ENCODE measurements at places on chromosomes 6 and 20. TPM values are rescaled to one million over a fixed set of nuclear protein-coding genes. Genes with fewer than 3 reads are reported as not detected.
A peak's percentile ranks its signal among the peaks of the same experiment; 100 is the strongest.

- peak; percentile 11 for DNase-seq
- no peaks in the 10 kb centered on the region for H3K27me3 ChIP-seq
- no peaks in the 10 kb centered on the region for H3K36me3 ChIP-seq
- H3K4me1 ChIP-seq = 0 out of 2 replicates have a peak, but pooled peaks cover 6% of the 10 kb centered on the region
- H3K27ac ChIP-seq = no peak overlapping the region
Measured at GRCh38 chr6:132063204-132063603, 112.0 kb upstream of the CCN2 start.

DNA sequence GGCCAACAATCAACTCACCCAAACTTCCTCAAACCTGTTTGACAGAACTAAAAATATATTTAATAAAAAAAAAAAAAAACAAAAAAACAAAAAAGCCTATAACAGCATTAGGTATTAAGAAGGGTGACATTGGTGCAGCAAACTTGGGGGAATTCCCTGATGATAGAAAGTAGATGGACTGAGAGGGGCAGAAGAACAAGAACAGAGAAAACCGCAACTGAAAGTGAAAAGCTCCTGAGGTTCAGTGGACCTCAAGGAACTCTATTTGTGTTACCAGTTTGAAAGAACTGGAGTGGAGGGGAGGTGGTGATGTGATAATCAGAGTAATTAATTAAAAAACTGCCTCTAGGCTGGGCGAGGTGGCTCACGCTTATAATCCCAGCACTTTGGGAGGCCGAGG lies 53.8 kb downstream of the MACROD2 start:
- H3K36me3 ChIP-seq = no peaks in the 10 kb centered on the region
- no peaks in the 10 kb centered on the region for H3K27me3 ChIP-seq
- DNase-seq = no peak
- no peaks in the 10 kb centered on the region for H3K4me1 ChIP-seq

GRCh38 chr20:6140947-6141346 lies 18.1 kb upstream of the FERMT1 start:
- H3K4me3 ChIP-seq = no peak overlapping the region
- no peaks in the 10 kb centered on the region for H3K36me3 ChIP-seq
- H3K27me3 ChIP-seq = no peaks in the 10 kb centered on the region
- DNase-seq = no peak

DNA sequence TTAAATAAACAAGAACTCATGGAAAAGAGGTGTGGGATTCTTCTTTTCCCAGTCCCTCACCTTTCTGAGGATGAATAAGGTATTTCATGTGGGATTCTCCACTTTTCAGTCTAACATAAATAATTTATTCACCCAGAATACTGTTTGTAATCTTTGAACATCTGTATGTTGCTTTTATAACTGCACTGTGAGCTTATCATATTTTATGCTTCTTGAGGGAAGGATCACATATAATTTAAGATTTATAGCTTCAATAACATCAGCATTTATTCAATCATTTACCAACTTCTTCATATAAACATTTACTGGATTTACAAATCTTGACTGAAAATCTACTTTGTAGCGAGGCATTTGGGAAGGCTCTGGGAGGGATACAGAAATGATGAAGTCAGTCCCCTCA lies 154.2 kb upstream of the KCNK16 start:
- no peak for DNase-seq
- no peaks in the 10 kb centered on the region for H3K36me3 ChIP-seq
- H3K27me3 ChIP-seq = peaks cover 16% of the 10 kb centered on the region
- H3K4me1 ChIP-seq = no peaks in the 10 kb centered on the region
- H3K4me3 ChIP-seq = no peak overlapping the region
- H3K27ac ChIP-seq = no peak overlapping the region

DNA sequence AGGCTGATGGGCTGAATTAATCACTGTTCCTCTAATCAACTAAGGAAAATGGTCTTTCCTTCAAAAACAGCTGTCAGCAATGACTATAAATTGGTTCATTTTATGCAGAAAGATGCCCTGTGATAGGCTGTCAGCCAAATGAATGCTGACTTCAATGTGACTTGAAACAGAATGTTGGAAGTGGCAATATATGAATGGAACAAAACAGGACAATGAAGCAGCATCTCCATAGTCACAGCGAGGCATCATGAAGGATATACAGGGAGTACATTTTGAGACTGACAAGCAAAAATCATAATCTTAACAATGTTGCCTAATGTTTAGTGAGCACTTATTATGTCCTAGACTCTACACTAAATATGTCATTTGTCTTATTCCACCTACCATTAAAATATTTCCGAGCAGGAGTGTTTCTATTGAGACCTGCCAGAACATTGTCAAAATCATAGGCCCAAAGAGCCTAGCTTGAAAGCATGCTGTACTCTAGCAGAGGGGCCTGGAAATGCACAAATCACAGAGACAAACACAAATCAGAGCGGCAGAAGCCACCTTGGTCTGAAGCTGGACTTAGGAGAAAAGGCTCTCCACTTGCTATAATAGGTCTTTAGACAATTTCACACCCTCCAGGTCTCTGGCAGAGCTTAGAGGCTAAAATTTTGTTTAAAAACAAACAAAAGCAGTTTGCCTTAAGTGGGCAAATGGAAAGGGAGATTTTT lies 63.3 kb downstream of the FAM50B start:
- no peaks in the 10 kb centered on the region for H3K27me3 ChIP-seq
- H3K36me3 ChIP-seq = no peaks in the 10 kb centered on the region
- peak overlapping the region; percentile 100 for H3K27ac ChIP-seq
- no peak for DNase-seq
- peaks cover 44% of the 10 kb centered on the region for H3K4me1 ChIP-seq

DNA sequence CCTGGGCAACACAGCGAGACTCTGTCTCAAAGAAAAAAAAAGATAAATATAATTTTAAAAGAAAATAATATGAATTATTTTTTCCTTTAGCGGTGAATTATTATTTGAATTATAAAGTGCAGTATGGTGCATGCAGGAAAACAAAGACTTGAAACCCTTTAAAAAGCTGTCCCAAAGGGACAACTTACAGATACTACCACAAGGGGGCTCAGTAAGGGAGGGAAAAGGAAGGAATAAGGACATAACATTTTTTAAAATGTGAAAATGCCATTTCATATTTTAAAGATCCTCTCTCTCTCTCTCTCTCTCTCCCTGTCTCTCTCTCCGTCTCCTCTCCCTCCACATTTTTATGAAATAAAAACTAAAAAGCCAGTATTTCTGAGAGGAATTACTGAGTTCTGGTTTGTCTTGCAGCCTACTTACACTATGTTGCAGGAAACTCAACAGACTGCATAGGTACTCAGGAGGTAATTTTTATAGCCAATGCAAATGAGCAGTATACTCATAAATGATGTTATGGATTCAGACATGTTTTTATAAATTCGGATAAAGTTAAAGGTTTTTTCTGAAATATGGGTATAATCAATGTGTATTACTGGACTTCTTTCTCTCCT lies 455.0 kb upstream of the GJE1 start:
- DNase-seq = no peak
- no peaks in the 10 kb centered on the region for H3K4me1 ChIP-seq
- H3K36me3 ChIP-seq = no peaks in the 10 kb centered on the region
- H3K27me3 ChIP-seq = no peaks in the 10 kb centered on the region
- no peak overlapping the region for H3K27ac ChIP-seq
- H3K4me3 ChIP-seq = no peak overlapping the region

The MAFB gene
- not detected for total RNA-seq

GRCh38 chr20:5205348-5206210 lies 78.8 kb downstream of the CDS2 start:
- H3K36me3 ChIP-seq = no peaks in the 10 kb centered on the region
- H3K4me3 ChIP-seq = no peak overlapping the region
- no peaks in the 10 kb centered on the region for H3K27me3 ChIP-seq
- H3K27ac ChIP-seq = no peak overlapping the region

The BPIFA1 gene
- not detected for total RNA-seq

- H3K4me3 ChIP-seq = no peak overlapping the region
- H3K4me1 ChIP-seq = no peaks in the 10 kb centered on the region
- H3K27me3 ChIP-seq = no peaks in the 10 kb centered on the region
- DNase-seq = no peak
Measured at GRCh38 chr20:48115502-48115901, 330.2 kb upstream of the SULF2 start.

The CST5 gene
- 0.93 TPM for total RNA-seq

- no peak for DNase-seq
- H3K4me3 ChIP-seq = no peak overlapping the region
- no peaks in the 10 kb centered on the region for H3K27me3 ChIP-seq
- no peak overlapping the region for H3K27ac ChIP-seq
- peaks cover 24% of the 10 kb centered on the region for H3K36me3 ChIP-seq
Measured at GRCh38 chr6:125157725-125158124, 4.2 kb downstream of the TPD52L1 start.

The CDS2 gene
- 42.8 TPM for total RNA-seq

DNA sequence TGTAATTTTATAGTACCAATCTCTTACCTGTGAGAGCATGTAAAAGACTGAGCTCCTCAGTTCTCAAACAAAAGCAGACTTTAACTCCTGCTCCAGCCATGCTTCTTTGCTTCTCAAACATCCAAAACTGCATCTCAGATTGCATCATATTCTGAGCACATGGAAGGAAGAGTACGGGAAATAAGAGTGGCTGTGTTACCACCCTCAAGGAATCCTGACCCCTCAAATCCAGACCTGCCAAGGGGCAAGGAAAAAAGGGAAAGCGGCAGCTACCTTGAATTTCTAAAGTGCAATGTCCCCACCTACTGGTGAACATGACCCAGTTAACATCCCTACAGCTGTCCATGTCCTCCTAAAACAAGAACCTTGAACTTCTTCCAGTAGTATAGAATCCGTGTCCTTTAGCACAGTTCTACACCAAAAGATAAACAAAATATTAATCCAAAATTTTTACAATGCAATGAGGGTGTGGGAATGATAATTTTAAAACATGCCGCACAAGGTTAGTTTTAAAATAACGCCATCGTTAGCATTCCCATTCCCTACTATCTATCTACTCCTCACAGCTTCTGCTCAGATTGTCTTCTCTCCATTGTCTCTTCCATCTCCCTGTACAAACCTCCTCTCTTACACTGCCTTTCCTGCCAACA lies 34.1 kb upstream of the HLA-DQB1 start:
- no peak overlapping the region for H3K27ac ChIP-seq
- H3K4me3 ChIP-seq = no peak overlapping the region
- DNase-seq = peak; percentile 50
- no peaks in the 10 kb centered on the region for H3K4me1 ChIP-seq

The OPN5 gene
- not detected for total RNA-seq

- H3K27ac ChIP-seq = no peak overlapping the region
- no peak overlapping the region for H3K4me3 ChIP-seq
- no peaks in the 10 kb centered on the region for H3K36me3 ChIP-seq
- H3K27me3 ChIP-seq = no peaks in the 10 kb centered on the region
- no peaks in the 10 kb centered on the region for H3K4me1 ChIP-seq
- DNase-seq = no peak
Measured at GRCh38 chr20:36632487-36633284, 13.3 kb downstream of the SLA2 start.

The SPATS1 gene
- total RNA-seq = not detected

GRCh38 chr20:37262505-37262904 lies 891 bp upstream of the GHRH start:
- no peak overlapping the region for H3K27ac ChIP-seq
- no peak for DNase-seq
- H3K27me3 ChIP-seq = peaks cover 29% of the 10 kb centered on the region
- H3K36me3 ChIP-seq = no peaks in the 10 kb centered on the region
- H3K4me1 ChIP-seq = no peaks in the 10 kb centered on the region

The SEMG1 gene
- not detected for total RNA-seq

DNA sequence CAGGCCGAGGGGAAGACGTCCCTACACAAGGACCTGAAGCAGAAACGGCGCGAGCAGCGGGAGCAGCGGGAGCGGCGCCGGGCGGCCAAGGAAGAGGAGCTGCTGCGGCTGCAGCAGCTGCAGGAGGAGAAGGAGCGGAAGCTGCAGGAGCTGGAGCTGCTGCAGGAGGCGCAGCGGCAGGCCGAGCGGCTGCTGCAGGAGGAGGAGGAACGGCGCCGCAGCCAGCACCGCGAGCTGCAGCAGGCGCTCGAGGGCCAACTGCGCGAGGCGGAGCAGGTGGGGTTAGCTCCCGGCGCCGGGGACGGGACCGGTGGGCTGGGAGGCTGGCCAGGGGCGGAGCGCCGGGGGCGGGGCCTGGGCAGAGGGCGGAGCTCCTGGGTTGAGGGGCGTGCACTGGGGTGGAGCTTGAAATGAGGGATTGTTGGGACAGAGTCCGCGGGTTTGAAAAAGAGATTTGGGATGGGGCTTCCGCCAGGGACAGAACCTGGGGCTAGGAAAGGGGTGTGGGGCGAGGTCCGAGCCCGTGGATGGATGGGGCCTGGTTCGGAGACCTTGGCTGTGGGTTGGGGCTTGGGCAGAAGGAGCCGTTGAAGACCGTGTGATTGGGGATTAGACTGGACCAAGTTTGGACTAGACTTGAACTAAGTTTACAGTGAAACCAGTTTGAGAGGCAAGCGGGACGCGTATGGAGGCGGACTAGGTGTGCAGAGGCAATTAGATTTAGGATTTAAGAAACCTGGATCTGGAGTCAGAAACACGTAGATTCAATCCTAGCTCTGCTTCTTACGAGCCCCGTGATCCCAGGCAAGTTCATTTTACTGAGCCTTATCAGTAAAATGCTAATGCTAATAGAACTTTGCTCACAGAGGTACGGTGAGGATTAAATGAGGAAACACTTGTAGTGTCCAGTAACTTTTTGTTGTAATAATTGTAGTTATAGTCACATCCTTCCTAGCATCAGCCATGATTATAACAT lies 20.9 kb downstream of the DEF6 start:
- H3K27ac ChIP-seq = no peak overlapping the region
- no peaks in the 10 kb centered on the region for H3K36me3 ChIP-seq
- peak; percentile 83 for DNase-seq

GRCh38 chr6:154427446-154427845 lies 70.8 kb upstream of the IPCEF1 start:
- no peak for DNase-seq
- no peaks in the 10 kb centered on the region for H3K36me3 ChIP-seq
- no peak overlapping the region for H3K4me3 ChIP-seq
- no peaks in the 10 kb centered on the region for H3K4me1 ChIP-seq
- no peak overlapping the region for H3K27ac ChIP-seq

DNA sequence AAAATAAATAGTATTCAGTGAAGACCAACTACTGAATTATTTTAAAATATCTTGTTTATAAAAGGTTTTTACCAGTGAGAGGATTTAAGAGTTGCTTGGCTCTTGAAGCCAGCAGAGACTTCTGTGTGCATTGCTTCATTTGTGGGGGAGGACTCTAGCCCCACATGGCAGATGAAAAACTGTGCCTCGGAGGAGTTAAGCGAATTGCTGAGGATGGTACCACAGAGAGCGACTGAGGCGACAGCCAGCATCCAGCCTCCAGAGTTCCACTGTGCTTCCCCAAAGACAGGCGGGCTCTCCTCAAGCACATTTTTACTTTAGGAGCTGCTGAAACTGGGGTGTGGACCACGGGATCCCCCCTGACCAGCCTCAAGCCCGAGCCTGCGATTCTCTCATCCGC lies 80.7 kb downstream of the THBS2 start:
- peaks cover 92% of the 10 kb centered on the region for H3K27me3 ChIP-seq
- DNase-seq = no peak
- no peaks in the 10 kb centered on the region for H3K4me1 ChIP-seq
- H3K4me3 ChIP-seq = no peak overlapping the region
- no peak overlapping the region for H3K27ac ChIP-seq

- H3K4me1 ChIP-seq = no peaks in the 10 kb centered on the region
- no peak overlapping the region for H3K4me3 ChIP-seq
- no peak overlapping the region for H3K27ac ChIP-seq
- H3K36me3 ChIP-seq = no peaks in the 10 kb centered on the region
Measured at GRCh38 chr6:3565291-3565690, 108.4 kb upstream of the SLC22A23 start.

The DEFB132 gene
- total RNA-seq = not detected

- no peaks in the 10 kb centered on the region for H3K27me3 ChIP-seq
- peaks cover 43% of the 10 kb centered on the region for H3K4me1 ChIP-seq
- no peak for DNase-seq
- no peak overlapping the region for H3K27ac ChIP-seq
- no peaks in the 10 kb centered on the region for H3K36me3 ChIP-seq
Measured at GRCh38 chr6:44675449-44675848, 287.9 kb downstream of the CDC5L start.
